ENCODE measurements at places on chromosomes 1 and 21. TPM values are rescaled to one million over a fixed set of nuclear protein-coding genes. Genes with fewer than 3 reads are reported as not detected.

- ATAC-seq, result no peak
These were observed 549.5 kb upstream of the OLFM3 start for GRCh38 chr1:102546251-102546650.

DNA sequence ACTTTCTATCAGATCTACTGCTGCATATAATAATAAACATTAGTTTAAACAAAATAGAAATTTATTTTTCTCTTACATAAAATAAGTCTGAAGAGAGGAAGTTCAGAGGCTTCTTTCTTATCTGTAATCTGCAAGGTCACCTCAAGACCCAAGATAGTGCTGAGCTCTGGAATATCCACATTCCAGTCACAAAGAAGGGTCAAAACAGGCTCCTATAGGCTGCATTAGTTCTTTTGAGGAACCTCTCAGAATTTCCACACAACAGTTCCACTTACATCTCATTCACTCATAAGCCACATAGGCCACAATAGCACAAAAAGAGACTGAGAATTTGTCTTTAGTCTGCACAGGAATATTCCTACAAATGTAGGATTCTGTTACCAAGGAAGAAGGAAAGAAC lies 15.4 kb downstream of the DYNLT5 start:
- no peak for ATAC-seq

DNA sequence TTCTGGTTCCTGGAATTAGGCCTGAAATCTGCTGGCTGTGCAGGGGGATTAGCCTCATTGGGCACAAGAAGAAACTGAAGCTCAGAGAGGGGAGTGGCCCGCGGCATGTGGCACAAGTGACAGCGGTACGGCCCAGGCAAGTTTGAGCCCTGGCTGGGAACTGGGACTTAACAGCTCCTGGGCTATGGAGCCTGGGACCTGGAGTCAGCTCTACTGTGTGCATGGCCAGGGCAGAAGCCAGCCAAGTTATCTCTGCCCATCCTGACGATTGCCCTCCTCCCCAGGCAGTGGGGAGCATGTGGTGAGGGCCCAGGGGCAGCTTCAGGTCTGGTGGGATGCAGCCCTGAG lies 61.3 kb downstream of the ALPL start:
- no peak for ATAC-seq

DNA sequence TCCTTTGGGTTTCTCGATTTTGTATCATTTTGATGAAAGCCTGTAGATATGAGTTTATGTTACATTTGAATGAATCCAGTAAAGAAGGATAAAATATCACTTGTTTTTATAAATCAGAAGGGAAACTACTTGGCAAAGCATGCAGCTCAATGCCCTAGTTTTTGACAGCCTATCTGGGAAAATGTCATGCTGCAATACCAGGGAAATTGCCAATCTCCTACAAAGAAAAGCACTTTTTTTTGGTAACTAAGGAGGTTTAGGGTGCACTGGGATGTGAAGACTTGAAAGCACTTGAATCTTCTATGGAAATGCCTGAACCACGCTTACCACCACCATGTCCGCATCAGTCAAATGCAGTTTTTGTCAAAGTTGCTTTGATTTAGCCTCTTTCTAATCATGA lies 446.9 kb upstream of the LRRC7 start:
- no peak for ATAC-seq

DNA sequence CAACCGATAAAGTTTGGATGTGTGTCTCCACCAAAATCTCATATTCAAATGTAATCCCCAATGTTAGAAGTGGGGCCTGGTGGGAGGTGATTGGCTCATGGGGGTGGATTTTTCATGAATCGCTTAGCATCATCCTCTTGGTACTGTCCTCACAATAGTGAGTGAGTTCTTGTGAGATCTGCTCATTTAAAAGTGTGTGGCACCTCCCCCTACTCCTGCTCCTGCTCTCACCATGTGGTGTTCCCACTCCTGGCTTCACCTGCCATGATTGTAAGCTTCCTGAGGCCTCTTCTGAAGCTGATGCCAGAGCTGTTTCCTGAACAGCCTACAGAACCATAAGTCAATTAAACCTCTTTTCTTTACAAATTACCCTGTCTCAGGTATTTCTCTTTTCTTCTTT lies 28.2 kb upstream of the PRDX6 start:
- no peak for ATAC-seq

GRCh38 chr1:245155272-245156040 lies 671 bp downstream of the KIF26B start:
- no peak for ATAC-seq

- no peak for ATAC-seq
These were observed 3.4 kb upstream of the GPR89B start for GRCh38 chr1:147924813-147925212.

DNA sequence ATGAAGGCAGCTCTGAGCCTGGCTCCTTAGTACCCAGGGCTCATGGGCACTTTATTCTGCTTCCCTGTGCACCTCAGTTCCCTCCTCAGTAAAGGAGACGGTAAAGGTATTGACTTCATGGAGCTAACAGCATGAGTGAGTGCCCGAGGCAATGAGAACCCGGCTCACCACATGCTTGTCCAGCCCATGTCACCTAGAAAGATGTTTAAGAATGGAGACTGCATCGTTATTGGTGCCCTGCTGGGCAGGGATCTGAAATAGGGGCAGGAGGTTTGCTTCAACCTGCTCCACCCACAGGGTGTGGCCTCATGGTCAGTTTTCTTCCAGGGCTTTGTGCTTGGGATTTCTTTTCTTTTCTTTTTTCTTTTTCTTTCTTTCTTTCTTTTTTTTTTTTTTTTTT lies 7.0 kb upstream of the KCNE1 start:
- no peak for ATAC-seq

DNA sequence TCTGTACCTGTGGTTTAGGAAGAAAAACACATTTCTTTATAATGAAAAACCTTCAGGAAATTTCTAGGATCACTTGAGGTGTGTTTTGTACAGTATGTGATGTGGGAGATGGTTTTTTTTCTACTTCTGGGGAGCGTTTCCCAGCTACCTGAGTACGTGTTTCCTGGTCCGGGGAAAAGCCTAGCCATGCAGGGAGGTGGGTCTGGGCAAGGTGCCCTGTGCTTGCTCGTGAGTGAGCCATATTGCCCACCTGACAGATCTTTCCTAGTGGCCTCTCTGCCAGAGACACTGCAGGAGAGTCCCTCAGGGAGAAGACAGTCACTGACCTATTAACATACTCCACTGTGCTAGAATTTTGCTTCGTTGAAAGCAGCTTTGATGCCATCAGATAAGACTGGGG lies 41.3 kb downstream of the TRPM2 start:
- ATAC-seq, result no peak

DNA sequence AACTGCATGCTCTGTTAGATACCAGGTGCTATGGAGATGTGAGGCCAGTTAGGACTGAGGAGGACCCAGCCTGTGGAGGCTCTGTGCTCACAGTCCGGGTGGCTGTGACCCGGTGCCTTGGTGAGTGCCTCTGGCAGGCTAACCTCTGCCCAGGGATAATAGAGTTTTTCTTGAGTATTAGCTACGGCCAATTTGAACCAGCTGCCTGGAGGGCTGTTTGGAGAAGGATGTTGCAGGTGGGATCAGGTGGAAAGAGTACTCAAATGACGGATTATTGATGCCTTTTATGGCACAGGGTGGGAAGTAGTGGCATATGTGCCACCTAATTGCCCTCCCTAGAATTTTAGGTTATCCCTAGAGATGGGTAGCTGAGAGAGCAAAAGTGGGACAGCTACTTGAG lies 182.7 kb downstream of the GRIK3 start:
- no peak for ATAC-seq

DNA sequence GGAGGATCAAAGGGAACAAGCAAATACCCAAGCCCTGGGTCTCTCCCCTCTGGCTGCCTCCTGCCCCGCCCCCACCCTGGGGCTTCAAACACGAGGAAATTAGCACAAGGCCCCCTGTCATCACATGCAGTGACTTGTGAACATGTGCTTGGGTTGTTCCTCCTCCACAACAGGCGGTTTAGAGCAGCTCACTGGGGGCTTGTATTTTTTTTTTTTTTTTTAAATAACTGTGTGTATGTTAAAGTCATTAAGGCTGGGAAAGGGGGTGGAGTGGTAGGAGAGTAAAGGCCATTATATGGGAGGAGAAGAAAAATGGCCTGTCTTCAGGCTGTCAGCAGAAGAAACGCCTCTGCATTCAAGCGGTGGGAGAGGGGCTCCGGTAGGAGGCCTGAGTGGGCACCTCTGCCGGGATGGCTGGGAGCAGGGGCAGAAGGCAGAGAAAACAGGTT lies 64.2 kb downstream of the PLXNA2 start:
- peak; percentile 1 for ATAC-seq

DNA sequence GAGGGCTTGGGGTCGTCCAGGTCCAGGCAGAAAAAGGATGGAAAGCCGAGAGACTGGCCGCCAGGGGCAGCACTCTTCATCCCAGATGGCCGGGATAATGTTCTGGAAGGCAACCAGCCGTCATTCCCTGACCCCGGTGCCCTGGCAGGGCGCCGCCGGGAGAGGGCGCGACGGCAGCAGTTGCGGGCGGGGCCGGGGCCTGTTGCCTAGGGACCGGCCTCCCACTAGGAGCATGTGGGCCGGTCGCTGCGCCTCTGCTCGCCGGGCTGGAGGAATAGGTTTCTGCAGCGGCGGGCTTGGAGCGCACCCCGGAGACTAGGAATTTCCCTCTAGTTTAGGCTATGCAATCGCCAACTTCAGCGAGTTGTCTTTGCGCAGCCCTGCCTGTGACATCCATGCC lies 11.0 kb downstream of the DMRTB1 start:
- peak; percentile 99 for ATAC-seq

DNA sequence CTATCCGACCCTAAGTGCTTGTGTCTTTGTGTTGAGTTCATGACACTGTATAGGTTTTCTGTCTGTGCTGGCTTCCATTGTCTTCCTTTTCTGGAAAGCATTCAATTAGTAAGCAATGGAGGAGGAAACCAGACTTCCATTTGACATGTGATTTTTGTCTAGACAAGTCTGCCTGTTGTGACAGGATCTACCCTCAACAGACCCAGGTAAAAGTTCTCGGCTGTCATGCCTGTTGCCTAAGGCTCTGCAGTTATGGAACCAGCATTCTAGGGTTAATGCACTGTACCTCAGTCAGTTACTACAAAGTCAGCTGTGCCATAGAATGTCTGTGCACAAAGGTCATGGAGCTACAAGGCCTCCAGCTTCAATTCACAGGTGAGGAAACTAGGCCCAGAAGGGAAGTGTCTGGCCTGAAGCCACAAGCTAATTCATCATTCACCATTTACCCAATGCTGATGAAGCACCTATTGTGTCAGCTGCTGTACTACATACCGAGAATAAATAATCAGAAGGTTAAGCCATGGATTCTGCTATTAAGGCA lies 72.3 kb downstream of the PLPP3 start:
- no peak for ATAC-seq

- peak; percentile 64 for ATAC-seq
These were observed 186.5 kb downstream of the TGFBR3 start for GRCh38 chr1:91699339-91699974.

DNA sequence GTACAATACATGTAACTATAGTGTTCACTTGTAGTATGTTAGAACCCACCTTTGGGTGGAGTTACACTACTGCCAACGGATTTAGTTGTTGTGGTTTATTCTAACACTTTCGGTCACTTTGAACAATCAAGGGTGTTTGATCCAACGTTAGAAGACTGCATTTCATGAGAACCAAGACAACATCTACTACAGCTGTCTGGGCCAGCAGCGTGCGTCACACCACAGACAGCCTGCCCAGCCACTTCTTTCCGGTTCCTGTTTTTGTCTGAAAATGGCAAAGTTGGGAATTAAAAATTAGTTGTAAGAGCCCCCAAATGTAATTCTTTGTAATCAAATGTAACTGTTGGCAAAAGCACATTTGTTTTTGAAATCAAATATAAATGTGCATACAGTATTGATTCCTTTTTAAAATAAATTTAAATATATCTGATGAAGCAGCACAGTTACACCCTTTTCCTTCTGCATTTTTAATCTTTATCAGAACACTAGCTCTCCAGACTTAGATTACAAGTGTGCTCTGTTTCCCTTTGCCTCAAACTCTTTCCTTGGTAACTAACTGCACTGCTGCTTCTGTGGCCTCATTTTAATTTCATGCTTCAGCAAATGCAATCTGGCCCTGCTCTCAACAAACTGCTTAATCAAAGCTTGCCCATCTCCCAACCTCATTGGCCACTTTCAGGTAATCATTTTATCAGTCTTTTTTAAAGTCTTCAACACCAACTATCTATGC lies 86.6 kb upstream of the DPH5 start:
- no peak for ATAC-seq

DNA sequence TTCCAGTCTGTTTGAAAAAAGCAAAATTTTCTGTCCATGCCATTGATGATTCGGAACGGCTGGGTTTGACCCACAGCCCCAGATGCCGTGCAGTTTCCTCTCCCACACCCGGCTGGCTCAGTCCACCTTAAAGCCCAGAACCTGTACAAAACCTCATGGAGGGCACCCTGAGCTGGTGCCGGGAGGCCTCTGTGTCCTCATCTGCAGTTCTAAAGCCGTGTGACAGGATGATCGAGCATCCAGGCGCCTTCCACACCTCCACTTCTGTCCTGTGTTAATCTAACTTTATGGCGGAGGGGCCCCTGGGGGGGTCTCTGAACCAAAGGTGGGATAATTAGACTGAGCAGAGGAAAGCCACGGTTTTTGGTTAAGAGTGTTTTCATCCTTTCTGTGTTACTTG lies 49.6 kb downstream of the SLC37A1 start:
- no peak for ATAC-seq

DNA sequence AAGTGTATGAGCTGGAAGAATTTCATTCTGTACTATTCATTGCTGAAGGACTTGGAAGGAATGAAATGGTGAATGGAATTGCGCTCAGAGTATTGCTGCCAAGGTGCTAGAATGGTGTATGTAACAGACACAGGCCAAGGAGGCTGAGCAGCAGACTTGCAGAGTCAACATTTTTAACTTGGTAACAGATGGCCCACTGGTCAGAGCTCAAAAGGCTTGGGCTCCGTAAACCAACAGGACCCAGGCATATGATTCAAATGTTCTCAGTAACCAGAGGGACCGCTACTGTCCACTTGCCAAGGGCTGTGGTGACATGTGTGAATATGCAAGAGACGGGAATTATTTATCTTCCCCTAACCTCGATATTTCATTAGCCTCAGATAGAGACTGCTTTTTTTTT lies 28.8 kb upstream of the PTGFRN start:
- ATAC-seq, result no peak

- no peak for ATAC-seq
These were observed 16.9 kb downstream of the STUM start for GRCh38 chr1:226565476-226565875.

GRCh38 chr1:186326009-186326408 lies 49.0 kb downstream of the TPR start:
- ATAC-seq, result no peak

DNA sequence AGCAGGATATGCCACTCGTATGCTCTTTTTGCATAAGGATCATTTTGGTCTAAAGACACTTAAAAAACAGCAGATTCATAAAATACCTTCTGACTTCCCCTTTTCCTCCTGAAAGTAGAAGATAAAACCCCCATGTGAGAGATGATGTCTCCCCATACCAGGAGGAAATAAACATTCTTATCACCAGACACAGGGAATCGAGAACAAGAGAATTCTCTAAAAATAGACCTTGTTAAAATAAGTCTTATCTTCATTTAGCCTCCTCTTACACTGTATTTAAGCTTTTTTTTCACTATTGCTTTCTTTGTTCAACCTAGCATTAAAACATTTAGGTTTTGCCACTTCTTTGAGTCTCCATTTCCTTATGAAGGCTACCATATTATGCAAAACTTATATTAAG lies 709.3 kb downstream of the KCNT2 start:
- no peak for ATAC-seq

Gene BSND
- 0.16 TPM for total RNA-seq

Gene SLC6A17
- total RNA-seq, result 10.3 TPM

Gene IL20
- not detected for total RNA-seq

Gene FHL3
- total RNA-seq, result 5.0 TPM

Gene RNU1-4
- 29,317 TPM for total RNA-seq

Gene DPH2
- total RNA-seq, result 23.6 TPM

Gene FAM3B
- total RNA-seq, result not detected

Gene IGSF21
- total RNA-seq, result 4.9 TPM

Gene NBPF3
- 5.0 TPM for total RNA-seq

Gene OBSCN
- 1.7 TPM for total RNA-seq

Gene PLD5
- 3.1 TPM for total RNA-seq
